Small intestine (tissue), 16 donors: ENCODE measurements at places on chromosomes 5 and 9.

DNA sequence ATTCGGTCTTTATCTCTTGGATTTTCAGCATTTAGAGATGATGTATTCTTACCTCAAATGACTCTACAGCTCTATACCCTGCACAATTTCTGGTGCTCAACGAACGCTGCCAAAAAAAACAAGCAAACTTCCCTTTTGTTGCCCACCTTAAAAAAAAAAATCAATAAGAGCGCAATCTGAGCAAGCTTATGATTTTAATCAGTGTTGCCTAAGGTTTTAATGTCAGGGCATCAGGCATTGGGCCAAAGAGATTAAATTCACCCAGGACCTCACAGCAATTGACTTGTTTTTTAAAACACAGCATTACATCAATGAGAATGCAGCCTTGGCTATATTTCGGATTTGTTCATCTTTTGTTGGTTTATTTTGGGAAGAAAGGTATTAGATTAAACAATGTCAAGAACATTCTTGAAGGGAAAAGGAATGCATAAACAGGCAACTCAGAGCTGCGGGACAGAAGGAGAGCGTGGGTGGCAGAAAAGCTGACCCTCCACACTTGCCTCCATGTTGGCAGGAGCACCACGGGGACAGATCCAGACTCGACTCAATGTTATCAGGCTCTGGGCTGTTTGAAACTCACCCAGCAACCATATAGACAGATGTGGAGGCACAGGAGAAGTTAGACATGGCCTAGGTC, 127.5 kb upstream of the DAPK1 start:
- DNase-seq, result no peak

DNA sequence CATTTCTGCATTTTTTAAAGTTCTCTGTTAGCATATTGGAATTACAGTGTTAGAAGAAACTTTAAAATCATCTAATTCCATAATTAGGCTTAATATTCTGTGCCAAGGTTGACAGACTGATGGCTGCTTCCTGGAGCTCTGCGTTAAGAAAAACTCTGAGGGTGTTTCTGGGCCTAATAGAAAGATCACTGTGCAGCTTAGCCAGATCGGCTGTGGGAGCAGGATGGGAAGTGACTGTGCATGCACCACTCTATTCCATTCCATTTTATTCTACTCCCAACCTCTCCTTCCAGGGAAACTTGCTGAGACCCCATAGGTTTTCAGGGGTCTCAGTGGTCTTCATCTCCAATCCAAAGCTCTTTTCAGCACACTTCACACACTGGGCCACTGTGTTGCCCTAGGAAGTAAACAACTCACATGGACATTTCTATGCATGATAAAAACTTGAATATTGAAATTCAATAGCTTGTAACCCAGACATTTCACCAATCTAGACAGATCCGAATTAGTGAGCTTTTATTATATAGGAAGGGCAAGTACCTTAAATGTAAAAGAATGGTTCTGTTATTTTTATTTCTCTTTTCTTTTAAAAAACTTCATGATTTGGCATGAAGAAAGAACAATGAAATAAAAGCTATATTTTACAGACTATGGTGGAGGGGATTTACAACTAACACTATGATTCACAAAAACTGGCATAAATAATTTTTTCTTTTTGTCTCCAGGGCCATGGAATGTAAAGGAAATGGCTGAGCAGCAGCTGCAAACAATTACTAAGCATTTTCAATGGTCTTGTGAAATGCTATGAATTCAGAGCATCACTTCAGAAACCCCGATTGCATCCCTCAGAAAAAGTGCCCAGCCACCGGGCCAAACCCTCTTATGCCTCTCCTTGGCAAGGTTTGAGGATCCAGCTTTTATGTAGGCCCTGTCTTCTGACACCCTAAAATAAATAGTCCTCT, 51.4 kb upstream of the DAB2 start:
- no peak for DNase-seq

DNA sequence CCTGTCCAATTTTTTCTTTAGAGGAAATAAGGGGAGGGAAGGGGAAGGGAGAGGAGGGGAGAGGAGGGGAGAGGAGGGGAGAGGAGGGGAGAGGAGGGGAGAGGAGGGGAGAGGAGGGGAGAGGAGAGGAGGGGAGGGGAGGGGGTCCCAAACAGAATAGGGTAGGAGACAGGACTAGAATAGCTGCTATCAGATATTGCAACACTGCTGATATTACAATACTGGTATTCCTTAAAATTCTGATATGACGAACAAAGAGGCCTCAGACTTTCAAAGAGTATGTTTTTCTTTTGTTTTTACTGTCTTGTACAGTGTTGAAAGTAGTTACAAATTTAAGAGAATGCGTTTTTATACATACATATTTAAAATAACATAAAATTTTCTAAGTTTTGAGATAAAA, 67.5 kb downstream of the RICTOR start:
- no peak for DNase-seq

GRCh38 chr5:131466171-131466766, 168.8 kb downstream of the RAPGEF6 start:
- DNase-seq, result no peak

GRCh38 chr5:60538426-60538825, 161.5 kb downstream of the DEPDC1B start:
- DNase-seq, result no peak

GRCh38 chr5:38940230-38940858, 94.5 kb downstream of the OSMR start:
- no peak for DNase-seq
